Progenitor cell of endocrine pancreas (in vitro differentiated cells): ENCODE measurements at places on chromosomes 4 and X. TPM values are rescaled to one million over a fixed set of nuclear protein-coding genes. Genes with fewer than 3 reads are reported as not detected.

- H3K4me1 ChIP-seq = no peaks in the 10 kb centered on the region
- no peak overlapping the region for H3K27ac ChIP-seq
- no peak for DNase-seq
- no peaks in the 10 kb centered on the region for H3K36me3 ChIP-seq
- H3K4me3 ChIP-seq = no peak overlapping the region
- H3K27me3 ChIP-seq = no peaks in the 10 kb centered on the region
These were observed 84.7 kb upstream of the NDST3 start for GRCh38 chr4:117949621-117950020.

GRCh38 chr4:57280481-57280880 lies 170.3 kb upstream of the IGFBP7 start:
- H3K27ac ChIP-seq = no peak overlapping the region
- no peak for DNase-seq
- H3K4me3 ChIP-seq = no peak overlapping the region

DNA sequence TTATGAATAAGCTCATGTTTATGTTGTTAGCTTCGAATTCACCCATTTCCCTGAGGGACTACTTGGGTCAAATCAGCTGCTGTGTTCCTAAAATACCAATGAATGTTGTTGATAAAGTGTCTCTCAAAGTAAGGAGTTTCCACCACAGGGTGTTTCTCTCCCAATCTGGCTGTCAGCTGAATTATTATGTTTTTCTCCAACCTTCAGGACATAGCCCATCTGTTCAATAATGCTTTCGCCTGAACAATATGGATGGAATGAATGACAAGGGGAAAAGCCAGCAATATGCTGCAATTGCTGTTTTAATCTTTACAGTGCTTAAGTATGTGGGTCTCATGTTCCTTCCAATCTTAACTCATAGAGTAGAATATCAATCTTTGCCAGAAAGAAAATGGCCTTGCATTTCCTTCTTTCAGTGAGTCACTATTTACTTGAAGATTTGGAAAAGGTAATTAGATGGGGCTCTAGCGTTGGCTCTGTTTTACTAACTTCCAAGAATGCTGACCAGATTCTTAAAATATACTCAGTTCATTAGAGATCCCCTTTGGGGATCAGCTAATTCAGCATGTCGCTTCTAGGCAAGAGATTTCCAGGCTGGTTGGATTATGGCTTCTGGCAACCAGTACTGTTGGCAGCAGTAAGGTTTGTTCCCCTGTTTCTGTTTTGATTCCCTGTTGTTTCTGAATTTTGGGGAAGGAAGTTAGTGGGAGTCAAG lies 410.5 kb downstream of the PPP3CA start:
- H3K27me3 ChIP-seq = peaks cover 3% of the 10 kb centered on the region
- no peak overlapping the region for H3K27ac ChIP-seq
- H3K4me1 ChIP-seq = no peaks in the 10 kb centered on the region
- DNase-seq = no peak
- no peaks in the 10 kb centered on the region for H3K36me3 ChIP-seq

- H3K4me1 ChIP-seq = no peaks in the 10 kb centered on the region
- H3K27ac ChIP-seq = no peak overlapping the region
- no peaks in the 10 kb centered on the region for H3K36me3 ChIP-seq
- peak; percentile 14 for DNase-seq
These were observed 67.6 kb upstream of the DCLK2 start for GRCh38 chr4:150010525-150011126.

DNA sequence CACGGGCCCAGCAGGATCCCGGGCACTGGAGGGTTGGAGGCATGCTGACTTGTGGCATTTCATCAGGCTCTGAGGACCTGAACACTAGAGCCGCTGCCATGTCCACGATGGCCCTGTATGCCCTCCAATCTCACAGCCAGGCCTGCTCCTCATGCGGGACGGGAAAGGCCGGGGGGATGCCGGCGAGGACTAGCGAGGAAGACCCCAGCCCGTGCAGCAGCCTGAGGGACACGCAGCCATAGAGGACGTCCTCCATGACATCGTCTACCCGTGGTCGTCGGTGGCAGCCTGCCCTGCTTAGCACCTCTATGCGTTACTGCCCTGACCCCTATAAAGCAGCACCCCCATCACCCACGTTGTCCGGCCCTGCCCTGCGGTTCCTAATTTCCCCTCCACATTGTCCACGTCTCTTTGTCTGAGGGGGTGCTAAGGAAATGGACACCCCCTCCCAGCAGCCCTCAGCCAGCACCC lies 32.6 kb downstream of the HMX1 start:
- no peaks in the 10 kb centered on the region for H3K36me3 ChIP-seq
- peaks cover 3% of the 10 kb centered on the region for H3K4me1 ChIP-seq
- peaks cover 28% of the 10 kb centered on the region for H3K27me3 ChIP-seq
- no peak overlapping the region for H3K4me3 ChIP-seq
- DNase-seq = no peak
- no peak overlapping the region for H3K27ac ChIP-seq

- H3K4me1 ChIP-seq = no peaks in the 10 kb centered on the region
- H3K4me3 ChIP-seq = no peak overlapping the region
- DNase-seq = no peak
- H3K27me3 ChIP-seq = no peaks in the 10 kb centered on the region
- H3K36me3 ChIP-seq = peaks cover 10% of the 10 kb centered on the region
These were observed 14.4 kb downstream of the OGT start for GRCh38 chrX:71547339-71547738.

DNA sequence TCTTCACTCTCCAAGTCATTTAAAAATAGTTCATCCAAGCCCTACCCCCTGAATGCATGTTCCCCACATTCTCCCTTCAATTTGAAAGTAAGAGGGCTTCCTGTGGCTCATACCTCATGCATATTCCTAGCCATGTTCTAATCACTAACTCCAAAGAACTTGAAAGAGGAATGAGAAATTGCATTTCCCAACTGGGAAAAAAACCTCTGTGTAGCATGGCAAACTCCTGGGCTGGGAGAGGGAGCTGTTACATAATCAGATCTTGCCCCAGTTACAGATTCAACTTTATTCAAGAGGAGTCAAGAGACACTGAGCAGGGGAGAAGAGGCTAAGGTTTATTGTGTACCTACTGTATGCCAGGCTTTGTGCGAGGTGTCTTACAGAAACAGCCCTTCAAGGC lies 90.2 kb downstream of the SLC2A9 start:
- H3K4me3 ChIP-seq = no peak overlapping the region
- H3K27ac ChIP-seq = no peak overlapping the region
- peaks cover 26% of the 10 kb centered on the region for H3K27me3 ChIP-seq
- H3K36me3 ChIP-seq = no peaks in the 10 kb centered on the region
- no peaks in the 10 kb centered on the region for H3K4me1 ChIP-seq

- no peaks in the 10 kb centered on the region for H3K36me3 ChIP-seq
- peaks cover 2% of the 10 kb centered on the region for H3K4me1 ChIP-seq
- H3K4me3 ChIP-seq = no peak overlapping the region
These were observed 83.5 kb downstream of the SHOX start for GRCh38 chrX:714131-714530.

DNA sequence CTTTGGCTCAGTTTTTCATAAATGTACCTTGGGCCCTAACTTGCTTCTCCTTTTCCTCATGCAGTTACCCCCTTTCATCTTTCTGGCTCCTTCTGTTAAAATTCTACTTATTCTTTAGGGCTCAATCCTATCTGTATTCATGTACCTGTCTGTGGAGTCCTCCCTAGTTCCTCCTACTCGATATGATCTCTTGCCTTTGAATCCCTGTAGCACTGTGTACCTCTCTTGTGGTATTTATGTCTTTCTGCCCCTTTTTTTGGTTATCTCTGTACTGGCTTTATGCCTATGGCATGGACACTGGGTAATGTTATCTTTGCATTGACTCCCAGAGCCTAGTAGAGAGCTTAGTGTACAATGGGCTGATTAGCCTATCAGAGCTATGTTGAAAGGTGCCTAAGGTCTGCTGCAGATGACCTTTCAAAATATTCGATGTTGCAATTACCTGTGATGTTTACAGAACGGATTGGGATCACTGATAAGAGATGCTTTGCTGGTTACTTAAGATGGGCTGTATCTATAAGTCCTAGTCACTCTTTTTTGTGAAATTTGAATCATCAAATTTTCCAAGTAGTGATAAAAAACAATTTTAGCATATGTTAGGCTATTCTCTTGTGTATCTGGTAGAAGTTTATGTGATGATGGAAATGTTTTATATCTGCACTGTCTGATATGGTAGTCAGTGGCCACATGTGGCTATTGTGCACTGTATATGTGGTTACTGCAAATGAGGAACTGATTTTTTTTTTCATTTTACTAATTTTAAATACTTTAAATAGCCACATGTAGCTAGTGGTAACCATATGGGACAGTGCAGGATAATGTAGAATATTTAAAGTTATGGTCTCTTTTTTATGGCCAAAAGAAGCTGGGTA lies 33.5 kb downstream of the TMEM164 start:
- H3K36me3 ChIP-seq = peaks cover 7% of the 10 kb centered on the region
- DNase-seq = no peak
- no peaks in the 10 kb centered on the region for H3K27me3 ChIP-seq
- no peak overlapping the region for H3K27ac ChIP-seq
- peaks cover 52% of the 10 kb centered on the region for H3K4me1 ChIP-seq

The GPR173 gene
- total RNA-seq = 18.4 and 19.4 TPM in 2 replicates

The SERPINA7 gene
- not detected in 2 replicates for total RNA-seq

The TDO2 gene
- total RNA-seq = 0.46 and 1.00 TPM in 2 replicates

The MUC7 gene
- not detected in 2 replicates for total RNA-seq

The LAGE3 gene
- 12.8 and 13.5 TPM in 2 replicates for total RNA-seq

The ANXA3 gene
- 108 and 123 TPM in 2 replicates for total RNA-seq

The MAGEC3 gene
- total RNA-seq = 0.31 TPM in 1 of 2 replicates, not detected in the other

The SPANXA1 gene
- total RNA-seq = not detected in 2 replicates

The DKK2 gene
- 12.6 and 17.0 TPM in 2 replicates for total RNA-seq
